Frontal cortex (tissue), 4 donors: ENCODE measurements at places on chromosomes 16 and 17.

GRCh38 chr16:85529489-85530369, 83.4 kb upstream of the GSE1 start:
- no peak for DNase-seq

GRCh38 chr17:8360260-8360659, 16.2 kb downstream of the KRABD2 start:
- DNase-seq = no peak

GRCh38 chr16:4402439-4403132, 13.8 kb downstream of the CORO7 start:
- DNase-seq = peak; percentile 82

- DNase-seq = no peak
Observed at GRCh38 chr16:87966685-87967185, 15.5 kb downstream of the BANP start.

- DNase-seq = no peak
Observed at GRCh38 chr17:61421460-61421859, 21.8 kb downstream of the TBX2 start.

- no peak for DNase-seq
Observed at GRCh38 chr17:43025766-43026537, 921 bp downstream of the RND2 start.

GRCh38 chr16:22674832-22675191, 139.2 kb upstream of the HS3ST2 start:
- DNase-seq = no peak

DNA sequence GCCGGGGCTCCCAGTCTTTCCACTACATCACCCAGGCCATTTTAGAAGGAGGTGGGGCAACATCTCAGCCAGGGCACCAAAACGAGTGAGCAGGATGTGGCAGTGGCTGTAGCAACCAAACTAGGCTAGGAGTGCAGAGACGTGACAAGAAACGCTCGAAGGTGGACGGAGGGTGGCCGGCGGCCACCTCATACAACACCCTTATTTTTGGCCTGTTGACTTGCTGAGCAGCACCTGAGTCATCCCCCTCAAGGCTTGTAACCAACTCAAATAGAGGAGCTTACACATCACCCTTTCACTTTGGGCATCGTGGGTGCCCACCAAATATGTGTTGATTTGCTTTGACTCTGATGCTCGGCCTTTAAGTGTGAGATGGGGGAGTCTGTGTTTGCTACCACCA, 23.7 kb upstream of the SOX9 start:
- no peak for DNase-seq

DNA sequence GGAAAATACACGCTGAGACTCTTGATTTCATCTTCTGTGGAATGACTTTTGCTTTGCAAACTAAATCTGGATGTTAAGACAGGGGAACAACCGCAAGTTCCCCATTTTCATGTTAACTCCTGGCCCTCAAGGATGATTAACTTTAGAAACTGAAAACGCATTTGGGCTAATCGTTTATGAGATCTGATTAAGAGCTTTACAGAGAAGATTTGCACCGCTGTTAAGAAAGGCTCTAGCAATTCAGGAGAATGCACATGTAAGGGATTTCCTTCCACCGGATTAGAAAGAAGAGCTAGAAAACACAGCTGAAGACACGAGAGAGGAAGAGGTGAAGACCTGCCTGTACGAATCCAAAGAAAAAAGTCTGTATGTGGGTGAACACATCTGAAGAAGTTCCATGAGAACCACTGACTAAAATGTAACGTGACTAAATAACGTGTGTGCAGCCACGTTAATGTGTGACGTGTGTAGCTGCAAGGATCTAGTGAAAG, 106.4 kb downstream of the YPEL2 start:
- no peak for DNase-seq
